Right ventricle myocardium superior (tissue), 1 donor: ENCODE measurements at places on chromosomes 2 and 18.

DNA sequence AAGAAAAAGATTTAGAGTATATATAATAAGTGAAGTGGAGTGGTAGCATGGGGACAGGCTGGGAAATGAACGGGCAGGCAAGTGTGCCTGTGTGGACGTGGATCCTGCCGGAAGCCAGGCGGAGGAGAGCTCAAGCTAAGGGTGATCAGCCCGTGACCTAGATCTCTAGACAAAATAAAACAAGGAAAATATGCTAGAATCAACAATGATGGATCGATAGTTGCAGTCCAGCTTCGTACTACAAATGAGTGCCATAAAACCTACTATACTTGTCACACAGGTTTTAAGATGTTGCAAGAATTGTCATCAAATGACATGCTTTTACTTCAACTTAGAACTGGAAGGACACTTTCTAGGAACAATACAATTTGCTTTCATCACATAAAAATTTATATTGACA lies 8.5 kb downstream of the EIF2AK2 start:
- no peak for DNase-seq

GRCh38 chr2:217475101-217475500 lies 527.7 kb downstream of the TNS1 start:
- no peak for DNase-seq

GRCh38 chr2:28346587-28346986 lies 46.1 kb upstream of the FOSL2 start:
- no peak for DNase-seq

- no peak for DNase-seq
Measured at GRCh38 chr2:37573451-37574388, 97.7 kb downstream of the CDC42EP3 start.

DNA sequence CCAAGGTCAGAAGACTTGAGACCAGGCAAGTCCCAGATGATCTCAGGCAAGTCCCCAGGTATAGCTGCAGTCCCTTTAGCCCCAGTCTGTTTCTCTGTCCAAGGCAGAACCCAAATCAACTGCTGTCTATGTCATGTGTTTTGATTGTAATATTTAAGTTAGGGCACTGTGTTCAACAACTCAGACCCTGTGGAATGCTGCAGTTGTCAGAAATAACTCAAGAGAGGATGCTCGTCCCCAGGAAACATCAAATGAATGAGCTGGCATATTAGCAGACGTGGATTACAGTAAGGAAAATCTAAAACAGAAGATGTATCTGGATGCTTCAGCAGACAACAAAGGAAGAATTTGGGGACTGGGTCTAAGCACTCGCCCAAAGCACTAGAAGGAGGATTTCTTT lies 70.1 kb downstream of the BCL11A start:
- no peak for DNase-seq

- no peak for DNase-seq
Measured at GRCh38 chr18:76376668-76377358, 118.2 kb downstream of the ZNF516 start.
